ENCODE measurements at places on chromosomes 6 and 20. TPM values are rescaled to one million over a fixed set of nuclear protein-coding genes. Genes with fewer than 3 reads are reported as not detected.

CTNNBL1 gene
- 45.1 TPM for total RNA-seq

BRD2 gene
- 125 TPM for total RNA-seq

TCP11 gene
- 0.35 TPM for total RNA-seq

GPX5 gene
- total RNA-seq = not detected

BPI gene
- 0.35 TPM for total RNA-seq

SAYSD1 gene
- total RNA-seq = 15.4 TPM

PNPLA1 gene
- total RNA-seq = 2.0 TPM

PTGIS gene
- total RNA-seq = 46.0 TPM

FBXO5 gene
- total RNA-seq = 6.6 TPM

ORC3 gene
- total RNA-seq = 23.3 TPM

ANKRD66 gene
- 2.4 TPM for total RNA-seq

CFAP61 gene
- 4.0 TPM for total RNA-seq

OTOR gene
- total RNA-seq = not detected

LGSN gene
- total RNA-seq = 0.26 TPM

ULBP2 gene
- total RNA-seq = 3.3 TPM

EGFL8 gene
- total RNA-seq = 10.1 TPM

TMEM242 gene
- total RNA-seq = 10.9 TPM

CLVS2 gene
- total RNA-seq = not detected

TPBG gene
- 12.6 TPM for total RNA-seq

PHACTR1 gene
- 53.3 TPM for total RNA-seq

CD93 gene
- 108 TPM for total RNA-seq

PRPH2 gene
- 1.9 TPM for total RNA-seq

GNMT gene
- 1.0 TPM for total RNA-seq

EDN3 gene
- not detected for total RNA-seq

GSTA1 gene
- 9.3 TPM for total RNA-seq
